Effector memory CD8-positive, alpha-beta T cell (primary cell): ENCODE measurements at places on chromosomes 13 and 19.
A peak's percentile ranks its signal among the peaks of the same experiment; 100 is the strongest.

DNA sequence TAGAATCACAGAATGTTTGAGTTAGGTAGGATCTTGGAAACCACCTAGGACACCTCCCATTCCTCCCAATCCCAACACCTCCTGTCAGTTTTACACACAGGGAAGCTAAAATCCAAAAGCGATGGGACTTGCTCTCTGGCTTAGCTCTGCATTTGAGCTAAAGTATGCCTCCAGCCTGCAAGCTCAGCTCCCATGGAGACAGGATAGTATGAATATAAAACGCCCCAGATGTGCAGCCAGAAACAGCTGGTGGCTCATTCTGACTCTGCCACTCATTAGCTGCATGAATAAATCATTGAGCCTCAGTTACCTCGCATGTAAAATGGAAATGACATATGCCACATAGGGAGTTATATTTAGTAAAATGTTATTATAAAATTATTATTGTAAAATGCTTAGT lies 336.0 kb downstream of the SUCLA2 start:
- no peak for DNase-seq

DNA sequence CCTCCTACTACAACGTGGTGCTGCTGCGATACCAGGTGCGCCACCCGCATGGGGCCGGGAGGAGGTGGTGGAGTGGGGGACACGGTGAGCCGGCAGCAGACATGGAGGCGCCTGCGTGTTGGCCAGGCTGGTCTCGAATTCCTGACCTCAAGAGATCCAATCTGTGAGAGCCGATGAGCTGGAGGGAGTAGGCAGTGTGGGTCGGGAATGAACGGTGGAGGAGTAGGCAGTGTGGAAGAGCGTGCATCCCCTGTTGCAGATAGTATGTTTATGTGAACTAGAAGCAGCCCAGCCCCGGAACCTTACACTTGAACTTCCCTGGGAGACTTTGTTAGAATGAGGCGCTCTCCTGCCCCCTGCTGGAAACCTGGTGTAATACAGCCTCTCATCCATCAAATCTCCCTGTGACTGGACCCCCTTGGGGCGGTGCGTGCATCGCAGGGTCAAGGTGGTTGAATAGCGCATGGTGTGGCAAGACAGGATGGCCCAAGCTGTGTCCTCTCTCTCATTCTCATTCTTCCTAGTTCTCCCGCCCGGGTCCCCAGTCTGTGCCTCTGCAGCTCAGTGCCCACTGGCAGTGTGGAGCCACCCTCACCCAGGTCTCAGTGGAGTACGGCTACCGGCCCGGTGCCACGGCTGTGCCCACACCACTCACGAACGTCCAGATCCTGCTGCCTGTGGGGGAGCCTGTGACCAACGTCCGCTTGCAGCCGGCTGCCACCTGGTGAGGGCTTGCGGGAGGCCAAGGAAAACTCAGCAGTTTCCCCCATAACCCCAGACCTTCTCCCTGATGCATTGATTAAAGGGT lies 10.5 kb upstream of the B3GNT3 start:
- peak; percentile 67 for DNase-seq

DNA sequence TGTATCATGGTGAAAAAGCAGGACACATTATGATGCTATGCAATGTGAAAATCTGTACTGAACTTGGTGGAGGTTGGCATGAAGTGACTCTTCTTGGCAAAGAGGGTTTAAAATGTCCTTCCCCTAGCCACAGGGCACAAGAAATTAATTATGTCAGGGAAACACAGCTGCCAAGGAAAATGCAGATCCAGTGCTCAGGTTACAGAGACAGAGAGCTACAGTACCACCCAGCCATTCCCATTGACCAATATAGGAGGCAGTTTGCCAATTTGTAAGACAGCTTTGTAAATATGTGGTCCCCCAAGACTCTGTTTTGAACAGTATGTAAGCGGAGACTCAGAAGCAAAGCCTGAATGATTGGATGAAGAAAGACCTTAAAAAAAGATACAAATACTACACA lies 69.4 kb upstream of the KLF12 start:
- DNase-seq = no peak

- peak; percentile 48 for DNase-seq
Observed at GRCh38 chr19:6663236-6664201, 6.4 kb downstream of the TNFSF14 start.

- no peak for DNase-seq
Observed at GRCh38 chr13:108609353-108609752, 20.1 kb upstream of the MYO16 start.

DNA sequence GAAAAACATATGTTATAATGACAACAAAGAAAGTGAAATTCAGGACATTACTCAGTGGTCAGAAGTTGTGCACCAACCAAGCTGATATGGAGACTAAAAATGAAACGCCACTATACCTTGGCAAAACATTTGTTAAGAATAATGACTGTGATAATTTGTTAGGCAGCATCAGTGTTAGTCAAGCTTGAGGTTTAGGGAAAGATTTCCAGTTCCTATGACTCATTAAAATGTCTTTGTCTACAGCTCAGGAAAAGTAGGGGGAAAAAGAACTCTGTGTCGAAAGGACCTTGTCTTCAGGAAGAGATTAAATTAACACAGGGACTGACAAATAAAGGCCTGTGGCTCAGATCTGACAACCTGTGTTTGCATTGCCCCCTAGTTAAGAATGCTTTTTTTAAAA lies 764.1 kb upstream of the SLITRK6 start:
- DNase-seq = no peak

GRCh38 chr13:43235028-43235427 lies 211.6 kb downstream of the DNAJC15 start:
- DNase-seq = no peak

- DNase-seq = no peak
Observed at GRCh38 chr19:33269016-33269415, 33.3 kb downstream of the CEBPA start.

- no peak for DNase-seq
Observed at GRCh38 chr13:66886264-66886663, 343.9 kb downstream of the PCDH9 start.

GRCh38 chr19:58182577-58182988 lies 278 bp upstream of the ZNF274 start:
- DNase-seq = no peak
